ENCODE measurements at places on chromosomes 4 and X.

DNA sequence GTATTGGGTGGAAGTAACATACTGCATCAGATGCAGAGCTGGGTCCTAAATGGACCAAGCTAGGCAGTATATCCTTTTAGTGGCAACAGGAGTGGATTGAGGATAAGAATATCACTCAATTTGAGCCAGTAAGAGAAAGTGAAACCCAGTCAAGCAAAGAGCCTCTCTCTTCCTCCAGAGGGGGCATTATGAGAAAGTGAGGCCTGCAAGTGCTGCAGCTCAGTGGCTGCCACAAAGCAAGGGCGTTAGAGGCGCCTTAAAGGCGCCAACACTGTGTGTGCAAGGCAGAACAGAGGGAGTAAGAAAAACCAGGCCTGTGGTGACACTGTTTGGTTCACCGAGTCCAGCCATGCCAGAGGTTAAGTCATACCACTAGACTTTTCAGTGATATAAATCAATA lies 17.5 kb downstream of the STX18 start:
- no peak for DNase-seq

DNA sequence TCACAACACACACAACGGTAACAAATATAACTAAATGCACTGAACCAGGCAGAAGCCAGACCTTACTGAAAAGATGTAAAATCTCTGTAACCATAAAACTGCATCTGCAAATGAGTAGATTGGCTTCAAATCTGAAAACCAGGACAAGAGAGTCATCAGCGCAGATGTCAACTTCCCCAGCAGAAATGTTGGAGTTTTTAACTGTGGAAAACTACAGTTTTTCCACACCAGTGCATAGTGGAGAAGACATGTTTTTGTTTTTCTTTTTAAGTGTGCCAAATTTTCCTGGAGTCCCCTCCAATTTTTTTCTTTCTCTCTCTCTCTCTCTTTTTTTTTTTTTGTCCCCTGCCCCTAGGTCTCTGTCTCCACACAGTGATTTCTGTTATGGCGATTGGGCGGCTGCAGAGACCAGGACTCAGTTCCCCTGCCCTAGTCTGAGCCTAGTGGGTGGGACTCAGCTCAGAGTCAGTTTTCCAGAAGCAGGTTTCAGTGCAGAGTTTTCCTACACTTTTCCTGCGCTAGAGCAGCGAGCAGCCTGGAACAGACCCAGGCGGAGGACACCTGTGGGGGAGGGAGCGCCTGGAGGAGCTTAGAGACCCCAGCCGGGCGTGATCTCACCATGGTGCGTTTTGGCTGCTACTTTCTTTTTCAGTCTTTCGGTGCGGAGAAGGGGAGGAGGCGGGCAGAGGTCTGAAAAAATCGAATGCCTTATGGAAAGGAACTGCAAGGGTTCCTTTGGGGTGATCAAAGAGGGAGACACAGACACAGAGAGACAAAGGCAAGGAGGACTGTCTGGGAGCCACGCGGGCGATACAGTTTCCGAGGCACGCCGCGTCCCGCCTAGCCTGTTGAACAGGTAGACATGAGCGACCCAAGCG lies at the start of gene GUCY1A1:
TSS of gene GUCY1A1 (plus strand) at position 505 of the 878 bp plus-strand sequence. CDS start 30,020 bp downstream, outside the sequence.
- DNase-seq, result no peak

GRCh38 chr4:8655411-8656184 lies 63.0 kb downstream of the CPZ start:
- no peak for DNase-seq

DNA sequence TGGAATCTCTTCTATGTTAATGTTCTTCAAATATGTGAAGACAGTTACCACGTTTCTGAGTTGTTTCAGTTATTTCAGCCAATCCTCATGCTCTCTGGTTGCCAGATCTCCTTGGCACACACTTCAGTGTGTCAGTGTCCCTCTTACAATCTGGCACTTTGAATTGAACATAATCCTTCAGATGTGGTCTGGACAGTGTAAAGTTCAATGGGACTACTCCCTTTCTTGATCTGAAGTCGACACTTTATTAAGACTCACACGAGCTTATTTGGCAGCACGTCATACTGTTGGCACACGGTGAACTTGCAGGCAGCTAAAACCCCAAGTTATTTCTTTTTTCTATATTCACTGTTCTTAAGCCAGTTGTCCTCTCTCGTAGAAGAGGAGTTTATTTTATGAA lies 28.2 kb downstream of the ARSJ start:
- no peak for DNase-seq
